ENCODE measurements at places on chromosomes 16 and 17.

DNA sequence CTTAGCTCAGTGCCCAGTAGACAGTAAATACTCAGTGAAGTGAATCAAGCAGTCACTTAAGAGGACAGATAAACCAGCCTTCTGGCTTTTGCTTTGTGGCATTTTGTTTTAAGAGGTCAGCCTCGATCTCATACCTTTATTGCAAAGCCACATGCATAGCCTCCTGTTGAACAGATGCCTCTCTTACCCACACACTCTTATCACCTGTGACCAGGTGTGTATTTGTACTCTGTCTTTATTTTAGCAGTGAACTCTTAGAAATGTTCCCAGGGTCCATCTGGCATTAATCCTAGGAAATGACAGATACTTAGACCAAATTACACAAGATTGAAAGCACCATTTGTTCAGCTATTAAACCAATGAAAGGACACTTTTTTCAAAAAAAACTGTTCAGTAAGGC lies 1426.5 kb downstream of the CDH11 start:
- ATAC-seq: no peak

DNA sequence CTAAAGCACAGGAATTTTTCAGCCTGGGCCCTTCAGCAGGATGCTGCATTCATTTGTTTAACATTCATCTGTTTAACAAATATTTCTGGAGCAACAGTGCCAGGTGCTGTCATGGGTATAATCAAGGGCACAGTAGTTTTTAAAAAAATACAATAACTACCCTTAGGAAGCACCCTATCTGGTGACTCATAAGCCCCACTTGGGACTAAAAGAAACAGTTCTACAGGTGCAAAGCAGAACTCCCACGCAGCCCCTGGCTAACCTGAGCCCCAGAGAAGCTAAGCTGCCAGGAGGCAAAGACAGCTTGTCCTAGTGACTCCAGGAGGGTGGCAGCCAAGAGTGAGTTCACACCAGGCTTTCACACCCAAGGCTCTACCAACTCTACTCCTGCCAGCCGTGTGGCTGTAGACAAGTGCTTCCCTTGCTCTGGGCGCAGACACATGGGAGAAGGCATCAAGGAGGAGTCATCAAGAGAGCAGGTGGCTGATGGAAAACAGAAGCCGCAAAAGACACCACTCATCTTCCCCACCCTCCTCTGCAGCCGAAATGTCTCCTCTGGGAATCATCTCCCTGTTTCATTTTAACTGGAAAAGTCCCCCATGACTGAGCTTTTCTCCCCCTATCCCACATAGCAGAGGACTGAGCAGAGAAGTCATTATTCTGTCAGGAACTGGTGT lies 14.4 kb downstream of the CUEDC1 start:
- peak; percentile 37 for ATAC-seq

DNA sequence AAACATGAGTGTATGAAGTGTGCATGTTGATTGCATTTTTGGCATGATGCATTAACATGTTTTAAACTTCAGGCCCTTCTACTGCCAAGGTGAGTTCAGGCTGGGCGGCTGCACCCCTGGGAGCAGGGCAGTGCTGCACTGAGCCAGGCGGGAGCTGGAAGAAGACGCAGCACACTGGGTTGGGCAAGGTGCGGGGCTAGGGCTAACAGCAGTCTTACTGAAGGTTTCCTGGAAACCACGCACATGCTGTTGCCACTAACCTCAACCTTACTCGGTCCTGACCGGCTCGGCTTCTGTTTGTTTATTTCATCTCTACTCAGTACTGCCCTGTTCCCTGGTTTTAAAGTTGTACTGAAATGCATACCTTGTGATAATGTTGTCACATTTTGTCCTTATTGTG lies 61.0 kb downstream of the MAP2K4 start:
- no peak for ATAC-seq

GRCh38 chr17:65987988-65988387 lies 203.9 kb downstream of the CEP112 start:
- ATAC-seq: no peak

- ATAC-seq: no peak
These were observed 10.6 kb downstream of the ADCY7 start for GRCh38 chr16:50276801-50277555.

GRCh38 chr16:22141767-22142166 lies 20.5 kb upstream of the SDR42E2 start:
- no peak for ATAC-seq

- ATAC-seq: no peak
These were observed 9.0 kb downstream of the MAP2K6 start for GRCh38 chr17:69423450-69423849.

DNA sequence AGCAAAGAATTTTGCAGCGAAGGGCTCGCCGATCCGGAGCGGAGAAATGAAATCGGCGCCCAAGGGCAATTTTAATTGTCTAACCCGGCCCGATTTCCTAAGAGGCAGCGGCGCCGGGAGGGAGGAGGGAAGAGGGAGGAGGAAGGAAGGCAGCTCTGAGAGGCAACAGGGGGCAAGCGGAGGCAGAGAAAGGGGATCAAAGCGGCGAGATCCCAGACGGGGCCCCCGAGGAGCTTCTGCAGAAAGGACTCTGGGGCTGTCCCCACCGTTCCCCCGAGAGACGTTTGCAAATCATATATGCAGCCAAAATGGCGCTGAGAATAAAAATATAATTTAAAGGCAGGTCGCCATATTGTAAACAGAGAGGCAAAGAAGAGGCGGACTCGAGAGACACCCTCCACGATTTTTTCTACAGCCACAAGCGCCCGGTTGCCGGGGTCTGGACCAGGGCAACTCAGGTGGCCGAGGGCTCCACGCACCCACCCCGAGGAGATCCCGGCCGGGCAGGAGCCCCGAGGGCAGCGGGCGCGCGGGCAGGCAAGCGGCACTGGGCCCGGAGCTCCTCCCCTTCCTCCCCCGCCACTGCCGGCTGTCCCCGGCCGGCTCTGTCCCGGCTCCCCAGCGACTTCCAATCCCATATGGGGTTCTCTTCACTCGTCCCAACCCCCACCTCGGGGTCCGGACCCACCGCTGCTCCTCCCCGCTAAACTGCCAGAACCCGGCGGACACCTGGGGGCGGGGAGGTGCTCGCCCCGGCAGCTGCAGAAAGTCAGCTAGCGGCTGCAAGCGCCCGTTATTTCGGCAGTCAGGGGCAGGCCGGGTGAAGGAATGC lies 1.9 kb downstream of the PHF12 start:
- ATAC-seq: no peak

- ATAC-seq: peak; percentile 49
These were observed 333 bp upstream of the NOG start for GRCh38 chr17:56593086-56593645.

- ATAC-seq: no peak
These were observed 110.2 kb downstream of the C16orf78 start for GRCh38 chr16:49483651-49484450.

- ATAC-seq: no peak
These were observed 9.2 kb downstream of the C17orf67 start for GRCh38 chr17:56824503-56824902.

- no peak for ATAC-seq
These were observed 265.6 kb downstream of the CDH13 start for GRCh38 chr16:82892324-82892723.

- no peak for ATAC-seq
These were observed 15.5 kb upstream of the NAGLU start for GRCh38 chr17:42520540-42520951.

DNA sequence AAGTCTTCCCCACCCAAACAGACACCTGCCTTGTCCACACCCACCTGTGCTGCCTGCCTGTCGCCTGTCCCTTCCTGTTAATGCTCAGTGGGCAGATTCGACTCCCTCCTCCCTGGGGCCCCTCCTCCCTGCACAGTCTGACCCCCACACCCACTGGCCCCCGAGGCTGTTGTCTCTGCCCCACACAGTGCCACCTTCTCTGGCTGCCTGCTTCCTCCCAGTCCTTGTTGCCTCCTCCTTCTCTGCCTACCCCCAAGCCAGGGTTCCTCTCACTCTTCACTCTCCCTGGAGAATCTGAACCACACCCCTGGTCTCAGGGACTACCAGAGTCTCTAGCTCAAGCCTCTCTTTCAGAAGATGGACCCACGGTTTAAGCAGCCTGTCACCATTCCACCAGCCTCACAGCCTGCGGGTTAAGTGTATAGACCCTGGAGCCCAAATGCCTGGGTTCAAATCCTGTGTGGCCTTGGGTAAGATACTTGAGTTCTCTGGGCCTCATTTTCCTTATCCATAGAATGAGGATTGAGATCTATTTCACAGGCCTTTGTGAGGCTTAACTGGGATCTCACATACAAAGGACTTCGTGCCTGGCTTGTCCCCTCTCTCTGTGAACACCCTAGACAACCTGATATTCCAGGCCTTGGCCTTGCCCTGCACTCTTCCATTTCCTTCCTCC lies 3.8 kb upstream of the ARHGAP23 start:
- no peak for ATAC-seq

- ATAC-seq: no peak
These were observed 12.6 kb upstream of the FOXJ1 start for GRCh38 chr17:76153640-76154039.

DNA sequence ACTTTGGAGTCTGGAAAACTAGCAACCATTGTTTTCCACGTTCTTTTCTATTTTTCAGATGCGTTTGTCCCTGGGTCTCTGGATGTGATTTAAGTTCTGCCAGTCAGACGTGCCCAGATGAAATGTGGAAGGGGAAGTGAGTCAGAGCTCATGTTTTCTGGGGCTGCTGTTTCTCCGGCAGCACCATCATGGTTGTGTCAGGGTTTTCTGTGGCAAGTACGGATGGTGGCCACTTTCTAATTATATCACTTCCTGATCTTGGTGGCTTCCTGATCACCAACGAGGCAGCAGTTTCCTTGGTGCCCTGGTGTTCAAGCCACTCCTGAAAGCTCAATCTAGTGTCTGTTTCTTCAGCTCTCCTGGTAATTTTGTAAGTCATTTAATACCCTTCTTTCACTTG lies 31.4 kb upstream of the PMFBP1 start:
- peak; percentile 54 for ATAC-seq

DNA sequence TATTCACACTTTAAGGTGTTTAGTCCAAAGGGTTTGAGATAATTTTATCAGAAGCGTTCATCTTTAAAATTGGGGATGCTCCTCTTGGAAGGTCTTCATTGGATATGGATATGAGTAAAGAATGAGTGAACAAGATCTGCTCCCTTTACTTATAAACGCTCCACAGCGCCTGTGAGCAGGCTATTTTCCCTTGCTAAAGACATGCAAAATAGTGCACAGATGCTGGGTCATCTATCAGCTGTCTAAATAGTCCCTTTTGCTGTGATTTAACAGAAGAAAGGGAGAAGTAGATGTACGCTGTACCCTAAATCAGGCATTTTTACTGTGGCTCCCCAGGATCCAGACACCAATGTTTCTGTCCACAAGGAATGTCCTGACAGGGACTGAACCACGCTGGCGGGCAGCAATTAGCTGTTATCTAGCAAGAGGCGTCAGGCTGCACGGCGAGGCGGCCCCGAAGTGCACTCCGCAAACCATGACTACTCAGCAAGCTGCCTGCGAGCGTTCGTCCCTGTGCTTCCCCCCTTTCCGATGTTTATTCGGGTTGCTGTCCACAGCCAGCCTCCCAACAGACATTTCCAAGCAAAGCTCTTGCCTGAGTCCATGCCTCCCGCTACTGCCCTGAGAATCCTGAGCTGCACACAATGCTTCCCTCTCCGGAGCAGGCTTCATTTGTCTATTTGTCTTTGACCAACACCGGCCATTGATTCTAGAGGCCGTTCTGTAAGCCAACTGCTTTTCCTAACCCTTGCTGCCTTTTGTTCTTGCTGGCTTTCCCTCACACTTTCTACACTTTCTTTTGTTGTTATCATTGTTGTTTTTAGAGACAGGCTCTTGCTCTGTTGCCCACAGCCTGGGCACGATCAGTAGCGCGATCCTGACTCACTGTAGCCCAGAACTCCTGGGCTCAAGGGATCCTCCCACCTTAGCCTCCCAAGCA lies 55.7 kb upstream of the CNEP1R1 start:
- ATAC-seq: no peak

DNA sequence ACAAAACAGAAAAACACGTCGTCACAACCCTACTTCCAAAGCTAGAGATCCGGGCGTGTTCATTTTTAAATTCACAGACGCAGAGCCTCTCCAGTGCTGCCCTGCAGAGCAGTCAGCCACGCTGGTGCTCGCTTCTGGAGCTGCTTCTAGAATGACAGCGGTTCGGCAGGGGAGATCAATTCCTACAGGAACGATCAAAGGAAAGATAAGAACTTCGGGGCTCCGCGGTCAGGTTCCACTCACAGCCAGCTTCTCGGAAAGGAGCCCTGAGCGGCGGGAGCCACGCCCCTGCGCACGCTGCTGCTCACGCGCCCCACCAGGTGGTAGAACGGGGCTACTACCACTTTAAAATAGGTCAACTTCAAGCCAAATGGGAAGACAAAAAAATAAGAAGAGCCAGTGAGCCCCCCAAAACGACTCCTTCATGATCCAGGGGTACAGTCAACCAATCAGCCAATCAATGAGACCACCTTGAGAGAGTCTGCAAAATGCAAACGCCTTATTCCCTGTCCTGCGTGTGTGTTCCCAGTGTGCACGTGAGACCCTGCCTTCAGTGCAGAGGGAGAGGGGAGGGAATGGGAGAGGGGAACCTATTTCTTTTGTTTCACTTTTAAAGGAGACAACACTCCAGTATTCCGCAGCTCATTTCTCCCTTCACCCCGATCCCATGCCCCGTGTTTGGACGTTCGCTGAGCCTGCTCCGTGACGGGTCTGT lies 209.7 kb downstream of the RBFOX3 start:
- peak; percentile 78 for ATAC-seq

- ATAC-seq: peak; percentile 27
These were observed 722 bp downstream of the RASL10B start for GRCh38 chr17:35731917-35732805.

DNA sequence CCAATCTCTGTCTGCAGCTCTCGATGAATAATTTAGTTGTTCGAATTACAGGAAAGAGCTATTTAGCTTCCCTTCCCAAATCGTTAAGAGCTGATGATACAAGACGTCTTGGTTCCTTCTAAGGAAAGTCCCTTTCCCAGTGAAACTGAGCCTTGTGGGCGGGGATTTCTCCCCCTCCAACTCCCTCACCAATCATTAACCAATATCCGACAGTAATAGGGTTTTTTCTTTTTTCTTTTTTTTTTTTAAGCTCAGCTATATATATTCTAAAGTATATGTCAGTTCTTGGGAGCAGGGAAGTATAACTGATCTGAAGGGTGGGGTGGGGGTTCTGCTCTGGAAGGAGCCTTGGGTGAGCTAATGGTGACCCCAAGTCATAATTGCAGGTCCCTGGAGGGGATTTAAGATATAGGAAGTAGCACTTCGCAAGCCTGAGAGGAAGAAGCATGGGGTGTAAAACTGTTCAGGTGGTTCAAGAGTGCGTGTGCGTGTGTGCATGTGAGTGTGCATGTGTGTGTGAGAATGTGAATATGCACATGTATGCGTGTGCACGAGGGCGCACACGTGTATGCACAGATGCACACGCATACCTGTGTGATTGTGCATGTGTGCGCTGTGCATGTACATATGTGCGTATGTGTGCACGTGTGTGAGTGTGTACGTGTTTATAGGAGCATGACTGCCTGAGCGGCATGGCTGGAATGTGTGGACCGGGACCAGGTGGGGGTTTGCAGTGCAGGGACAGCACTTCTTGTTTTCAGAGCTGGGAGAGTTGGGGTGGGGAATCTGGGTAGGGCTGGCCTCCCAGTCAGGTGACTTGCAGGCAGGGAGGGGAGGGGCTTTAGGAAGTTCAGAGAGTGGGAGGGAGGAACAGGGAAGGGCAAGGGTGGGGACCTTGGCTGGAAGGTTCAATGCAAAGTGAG lies 42.7 kb downstream of the SOCS3 start:
- no peak for ATAC-seq

Data from gastroesophageal sphincter (tissue), 4 donors.